ENCODE measurements at places on chromosomes 7 and 10.

DNA sequence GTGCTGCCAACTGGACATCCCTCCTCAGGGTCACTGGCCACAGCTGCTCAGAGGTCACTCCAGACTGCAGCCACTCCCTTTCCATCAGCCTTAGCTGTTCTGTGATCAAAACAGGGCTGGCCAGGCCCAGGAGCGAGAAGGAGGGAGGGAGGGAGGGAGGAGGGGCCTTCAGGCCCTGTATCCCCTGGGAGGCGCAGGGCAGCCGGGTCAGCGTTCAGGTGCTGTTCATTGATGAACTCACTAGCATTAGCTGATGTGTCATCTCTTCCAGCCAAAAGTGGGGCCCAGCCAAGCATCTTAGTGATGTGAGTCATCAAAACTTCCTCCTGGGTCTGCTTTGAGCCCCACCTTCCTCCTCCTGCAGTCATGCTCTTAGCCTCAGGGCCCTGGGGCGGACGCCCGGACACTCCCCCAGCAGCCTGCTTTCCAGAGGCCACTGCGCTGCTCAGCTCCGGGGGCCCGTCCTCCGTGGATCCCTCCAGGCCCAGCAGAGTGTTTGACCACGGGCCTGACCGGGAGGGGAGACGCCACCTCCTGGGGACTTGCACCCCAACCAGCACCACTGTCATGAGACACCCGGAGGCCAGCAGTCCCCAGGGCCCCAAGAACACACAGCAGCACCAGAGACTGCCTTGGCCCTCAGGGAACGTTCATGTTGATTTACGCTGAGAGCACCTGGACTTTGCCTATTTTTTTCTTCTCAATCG, 149.2 kb downstream of the PRKAG2 start:
- DNase-seq: peak; percentile 75

- DNase-seq: no peak
These were observed 19.0 kb upstream of the HSPB1 start for GRCh38 chr7:76283254-76284159.

DNA sequence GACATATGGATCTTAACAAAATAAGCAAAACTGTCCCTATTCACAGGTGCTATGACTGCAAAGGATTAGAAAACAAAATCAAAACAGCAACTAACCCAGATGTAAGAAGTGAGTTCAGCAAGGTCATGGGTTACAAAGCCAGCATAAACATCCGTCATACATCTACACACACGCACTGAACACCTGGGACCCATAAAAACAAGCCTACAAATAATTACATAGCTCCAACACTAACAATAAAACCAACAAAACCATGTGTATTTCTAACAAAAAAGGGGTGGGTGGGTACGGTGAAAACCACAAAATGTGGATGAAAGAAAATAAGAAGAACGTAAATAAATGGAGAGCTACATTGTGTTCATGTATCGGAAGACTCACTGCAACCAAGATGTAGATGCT, 256.8 kb downstream of the ELFN1 start:
- DNase-seq: no peak

DNA sequence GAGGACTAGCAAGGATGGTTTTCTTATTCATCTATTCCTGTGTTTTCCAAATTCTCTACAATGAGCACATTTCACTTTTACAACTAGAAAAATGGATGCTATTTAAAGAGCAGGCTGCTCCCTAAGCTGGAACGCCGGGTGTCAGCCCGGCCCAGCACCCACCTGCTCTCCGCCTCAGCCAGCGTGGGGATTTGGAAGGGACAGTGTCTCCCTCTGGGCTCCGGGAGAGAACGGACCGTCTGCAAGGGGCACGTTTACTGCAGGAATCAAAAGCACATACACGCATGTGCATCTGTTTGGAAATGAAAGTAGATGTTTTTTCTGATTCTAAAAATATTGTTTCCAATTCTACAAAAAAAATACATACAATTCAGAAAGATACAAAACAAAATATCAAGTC, 2.3 kb upstream of the JAKMIP3 start:
- peak; percentile 90 for DNase-seq

DNA sequence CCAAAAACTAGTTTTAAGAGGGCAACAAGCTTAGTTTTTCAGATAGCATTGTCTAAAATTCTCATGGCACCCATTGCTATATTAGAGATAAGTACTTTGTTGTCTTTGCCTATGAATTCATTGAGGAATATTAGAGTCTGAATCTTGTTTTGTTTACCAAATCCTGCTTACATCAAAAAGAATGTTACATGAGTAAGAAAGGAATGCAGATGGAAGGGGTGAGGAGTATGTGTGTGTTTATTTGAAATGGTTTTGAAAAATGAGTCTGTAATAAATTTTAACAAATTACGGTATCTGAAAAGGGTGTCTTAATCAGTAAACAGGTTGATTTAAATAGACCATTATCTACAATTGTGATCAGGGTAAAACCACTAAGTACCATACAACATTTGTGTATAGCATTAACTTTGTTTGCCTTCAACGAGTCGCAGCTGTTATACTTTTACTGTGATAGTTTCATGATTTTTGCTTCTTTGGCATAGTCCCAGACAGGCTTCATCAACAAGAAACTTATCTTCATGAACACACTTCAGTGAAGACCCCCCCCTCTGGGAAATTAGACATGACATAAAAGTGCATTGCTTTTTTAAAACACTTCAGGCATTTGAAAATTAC, 1183.9 kb upstream of the C7orf33 start:
- DNase-seq: no peak

GRCh38 chr10:62456611-62457101, 82.5 kb downstream of the ZNF365 start:
- no peak for DNase-seq

- DNase-seq: no peak
These were observed 16.4 kb downstream of the IRF5 start for GRCh38 chr7:128954150-128954549.

DNA sequence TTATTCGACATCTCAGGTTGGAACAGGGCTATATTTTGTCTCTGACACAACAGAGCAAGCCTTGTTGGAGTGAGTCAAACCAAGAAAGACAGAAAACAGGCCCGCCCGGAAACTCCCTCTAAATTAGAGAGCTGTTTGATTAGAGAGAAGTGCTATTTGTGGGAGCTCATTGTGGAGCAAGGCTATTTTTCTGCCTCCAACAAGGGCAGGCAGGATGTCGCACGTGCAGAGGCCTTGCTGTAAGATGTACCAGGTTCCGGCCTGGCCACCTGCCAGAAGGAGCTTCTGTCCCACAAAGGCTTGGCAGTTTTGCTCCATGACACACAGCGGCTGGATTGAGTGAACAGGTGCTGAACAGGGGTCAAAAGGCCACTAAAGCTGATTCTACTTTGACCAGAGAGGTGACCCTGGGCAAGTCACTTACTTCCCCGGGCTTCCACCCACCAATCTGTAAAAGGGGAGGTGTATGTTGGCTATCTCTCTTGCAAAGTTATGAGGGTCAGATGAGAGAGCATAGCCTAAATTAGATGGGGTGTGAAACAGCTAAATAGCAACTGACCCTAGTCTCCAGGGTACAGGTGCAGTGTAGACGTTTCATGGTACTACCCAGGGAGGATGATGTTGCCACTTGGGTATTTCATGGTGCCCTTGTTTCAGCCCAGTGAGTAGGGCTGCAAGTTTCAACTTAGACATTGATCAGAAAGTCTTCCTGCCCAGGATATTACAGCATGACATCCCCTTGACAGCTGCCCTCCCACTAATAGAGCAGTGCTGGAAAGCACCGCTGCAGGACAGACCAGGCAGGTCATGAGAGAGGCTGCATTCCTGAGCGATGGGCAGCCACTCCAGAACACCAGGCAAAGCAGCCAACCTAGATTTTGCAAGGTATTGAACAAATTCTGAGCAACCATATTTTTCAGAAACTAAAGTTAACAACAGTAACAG, 62.0 kb downstream of the VSTM4 start:
- DNase-seq: no peak

DNA sequence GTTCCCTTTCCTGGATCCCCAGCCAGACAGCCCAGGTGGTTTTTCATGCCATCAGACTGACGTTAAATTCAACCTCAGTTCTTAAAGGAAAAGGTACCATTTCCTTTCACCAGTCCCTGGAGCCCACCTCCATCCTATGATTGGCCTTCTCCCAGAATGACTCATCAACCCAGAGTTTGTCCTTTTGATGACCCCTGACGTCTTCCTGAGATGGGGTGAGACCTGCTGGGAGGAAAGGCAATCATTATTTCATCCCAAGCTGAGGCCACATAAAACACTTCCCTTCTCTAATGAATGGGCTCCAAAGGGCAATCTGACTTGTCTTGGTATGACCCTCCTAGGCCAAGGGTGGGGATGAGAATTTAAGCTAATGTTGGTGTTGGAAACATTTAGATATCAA, 750.7 kb downstream of the SUGCT start:
- DNase-seq: no peak

DNA sequence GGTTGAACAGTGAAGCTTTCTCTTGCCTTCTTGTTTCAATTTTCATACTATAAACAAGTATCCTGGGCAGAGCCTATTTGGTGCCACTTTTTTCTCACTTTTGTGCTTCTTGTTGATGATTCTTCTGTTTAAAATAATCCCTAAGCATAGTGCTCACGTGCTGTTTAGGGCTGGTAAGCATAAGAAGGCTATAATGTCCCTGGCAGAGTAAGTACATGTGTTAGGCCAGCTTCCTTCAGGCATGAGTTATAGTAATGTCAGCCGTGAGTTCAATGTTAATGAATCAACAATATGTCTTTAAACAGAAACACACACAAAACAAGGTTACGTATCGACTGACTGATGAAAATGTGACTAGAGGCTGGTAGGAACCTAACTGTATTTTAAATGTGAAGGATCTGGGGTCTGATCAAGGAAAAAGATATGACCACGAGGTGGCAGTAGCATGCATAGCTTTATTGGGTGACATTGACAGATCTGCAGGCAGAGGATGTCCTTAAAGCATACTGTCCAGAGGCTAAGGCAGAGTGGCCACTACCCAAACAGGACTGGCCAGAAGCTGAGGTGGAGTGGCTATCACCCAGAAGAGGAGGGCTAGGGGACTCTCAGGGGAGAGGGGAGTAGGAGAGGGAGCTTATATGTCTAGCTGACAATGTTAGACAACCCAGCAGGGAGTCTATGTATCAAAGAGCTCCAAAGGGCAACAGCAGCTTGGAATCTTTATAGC, 113.7 kb downstream of the BRAF start:
- no peak for DNase-seq

DNA sequence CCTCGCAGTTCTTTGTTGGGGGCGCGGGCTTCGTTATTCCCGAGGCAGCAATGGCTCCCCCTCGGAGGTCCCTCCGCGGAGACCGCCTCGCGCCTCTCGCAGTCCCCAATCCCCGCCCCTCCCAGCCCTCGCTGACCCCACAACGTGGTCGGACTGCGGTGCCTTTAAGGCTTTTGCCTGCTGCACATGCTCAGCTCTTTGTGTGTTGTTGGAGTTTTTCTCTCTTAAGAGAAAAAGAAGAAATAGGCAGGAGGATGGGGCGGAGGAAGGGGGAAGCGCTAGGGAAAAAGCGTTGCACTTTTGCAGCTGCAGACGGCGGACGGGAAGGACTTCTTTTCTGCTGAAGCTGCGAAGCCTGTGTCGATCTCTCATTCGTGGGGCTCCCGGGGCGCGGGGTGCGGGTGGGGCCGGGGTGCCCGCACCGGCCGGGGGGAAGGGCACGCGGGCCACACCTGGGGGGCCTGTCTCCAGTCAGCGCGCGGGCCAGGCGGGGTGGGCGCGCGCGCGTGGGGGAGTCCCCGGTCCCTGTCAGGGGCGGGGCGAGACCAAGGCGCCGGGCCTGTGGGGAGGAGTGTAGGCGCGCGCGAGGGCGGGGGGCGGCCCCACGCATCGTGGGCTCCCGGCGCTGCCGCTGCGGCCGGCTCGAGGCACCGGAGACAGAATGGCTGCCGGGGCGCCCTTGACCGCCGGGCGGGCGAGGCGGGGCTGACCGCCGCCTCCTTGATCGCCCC, 445 bp upstream of the ATRNL1 start:
- DNase-seq: peak; percentile 26

DNA sequence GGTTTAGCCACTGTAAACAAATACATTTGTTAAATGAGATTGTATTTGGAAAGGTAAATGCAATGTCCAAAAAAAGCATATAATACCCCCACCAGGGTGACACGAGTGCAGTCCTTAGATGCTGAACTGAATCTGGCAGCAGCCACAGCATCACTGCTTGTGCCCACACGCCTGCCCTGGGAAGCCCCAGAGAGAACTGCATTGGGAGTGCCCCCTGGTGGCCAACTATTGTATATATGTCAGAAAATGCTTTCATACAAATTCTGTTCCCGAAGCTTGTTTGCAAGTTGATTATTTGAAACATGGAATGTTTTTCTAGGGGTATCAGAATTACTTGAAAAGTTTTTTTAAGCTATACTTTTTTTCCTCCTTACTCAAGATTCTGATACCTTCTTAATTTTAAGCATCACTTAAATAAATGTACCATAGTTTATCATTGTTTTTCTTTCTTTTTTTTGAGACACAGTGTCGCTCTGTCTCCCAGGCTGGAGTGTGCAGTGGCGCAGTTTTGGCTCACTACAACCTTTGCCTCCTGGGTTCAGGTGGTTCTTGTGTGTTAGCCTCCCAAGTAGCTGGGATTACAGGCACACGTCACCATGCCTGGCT, 50.1 kb downstream of the LANCL2 start:
- DNase-seq: peak; percentile 92

DNA sequence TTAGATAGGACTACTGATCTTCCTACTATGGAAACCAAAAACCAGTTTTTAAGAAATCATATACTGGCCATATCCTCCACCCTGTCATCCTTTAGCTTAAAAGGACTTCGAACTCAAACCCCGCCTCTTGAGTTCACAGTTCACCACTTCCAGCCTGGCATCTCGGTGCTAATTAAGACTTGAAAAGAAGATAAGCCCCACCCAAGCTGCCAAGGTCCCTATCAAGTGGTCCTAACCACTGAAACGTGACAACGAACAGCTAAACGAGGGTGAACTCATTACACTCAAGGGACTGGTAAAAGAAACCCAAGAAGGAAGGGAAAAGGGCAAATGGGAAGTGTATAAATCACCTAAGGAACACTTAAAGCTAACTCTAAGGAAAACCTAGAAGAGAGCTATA, 16.1 kb downstream of the COL17A1 start:
- no peak for DNase-seq

DNA sequence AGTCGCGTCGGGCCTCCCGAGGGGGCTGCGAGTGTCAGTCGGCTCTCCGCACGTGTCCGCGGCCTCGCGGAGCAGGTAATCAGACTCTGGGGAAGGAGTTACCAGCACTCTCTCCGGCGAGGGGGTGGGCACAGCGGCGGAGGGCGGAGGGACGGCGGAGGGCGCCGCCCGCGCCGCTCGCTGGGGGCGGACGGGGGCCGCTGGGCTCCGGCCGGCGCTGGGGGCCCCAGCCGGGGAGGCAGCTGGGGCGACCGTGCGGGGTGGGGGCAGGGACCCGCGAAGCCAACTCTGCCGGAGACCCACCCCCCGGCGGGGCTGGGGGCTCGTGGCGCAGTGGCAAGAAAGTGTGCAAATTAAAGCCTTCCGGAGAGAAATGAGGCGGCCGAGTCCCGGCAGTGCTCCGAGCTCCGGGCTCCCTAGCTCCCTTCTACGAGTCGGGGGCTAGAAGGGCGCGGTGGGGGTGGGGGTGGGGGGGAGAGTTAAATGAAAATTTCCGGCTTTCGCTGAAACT, at the start of gene CDK6:
Gene CDK6 (minus strand): TSS at position 85 of the 511 bp plus-strand sequence. CDS start 3,250 bp downstream, outside the sequence.
- peak; percentile 75 for DNase-seq

Data from posterior cingulate gyrus (tissue), 11 donors.